ENCODE measurements at places on chromosomes 1 and 21. TPM values are rescaled to one million over a fixed set of nuclear protein-coding genes. Genes with fewer than 3 reads are reported as not detected.

EDEM3 gene
- 29.9 TPM for total RNA-seq

S100A9 gene
- not detected for total RNA-seq

ASTN1 gene
- total RNA-seq = under 0.01 TPM

VCAM1 gene
- 19.7 TPM for total RNA-seq

CITED4 gene
- 0.28 TPM for total RNA-seq

RASAL2 gene
- 19.2 TPM for total RNA-seq

ZBTB8OS gene
- total RNA-seq = 31.0 TPM

GRCh38 chr1:51535006-51535592 lies 16.0 kb upstream of the EPS15 start:
- H3K4me3 ChIP-seq = no peak overlapping the region
- no peak overlapping the region for H3K27ac ChIP-seq
- no peaks in the 10 kb centered on the region for H3K27me3 ChIP-seq
- H3K4me1 ChIP-seq = no peaks in the 10 kb centered on the region
- H3K36me3 ChIP-seq = no peaks in the 10 kb centered on the region

- DNase-seq = no peak
- no peaks in the 10 kb centered on the region for H3K4me1 ChIP-seq
- H3K4me3 ChIP-seq = no peak overlapping the region
- no peaks in the 10 kb centered on the region for H3K36me3 ChIP-seq
- H3K27ac ChIP-seq = no peak overlapping the region
Measured at GRCh38 chr1:52225174-52225573, 83.3 kb downstream of the ZFYVE9 start.

DNA sequence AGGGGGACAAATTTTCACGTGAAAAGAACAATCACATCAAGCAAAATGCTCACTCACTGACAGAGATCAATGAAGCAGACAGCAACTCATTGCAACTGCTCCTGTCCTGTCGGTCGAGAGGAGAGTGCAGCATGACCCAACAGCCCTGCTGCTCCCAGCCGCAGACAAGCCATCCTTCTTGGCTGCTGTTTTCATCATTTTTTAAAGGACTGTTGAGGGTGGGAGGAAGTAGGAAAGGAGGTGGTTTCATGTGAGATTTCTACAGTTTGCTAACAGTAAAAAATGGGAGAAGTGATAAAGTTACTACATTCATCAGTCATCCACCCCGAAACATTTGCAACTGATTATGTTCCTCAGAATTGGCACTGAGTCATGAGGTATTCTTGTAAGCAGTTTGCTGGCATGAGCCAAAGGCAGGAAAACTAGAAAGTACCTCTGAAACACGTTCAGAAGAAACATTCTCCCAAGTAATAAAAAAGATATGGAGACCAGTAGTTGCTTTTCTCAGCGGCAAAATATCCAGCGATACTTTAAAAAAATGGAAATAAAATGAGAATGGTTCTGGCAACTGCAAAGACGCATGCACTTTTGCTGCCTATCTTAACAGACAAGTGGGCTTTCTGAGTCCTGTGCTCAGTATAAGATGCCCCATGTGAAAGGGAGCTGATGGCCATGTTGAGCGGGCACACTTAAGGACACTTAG lies 72.0 kb upstream of the CLDN14 start:
- H3K27me3 ChIP-seq = peaks cover 41% of the 10 kb centered on the region
- no peak overlapping the region for H3K4me3 ChIP-seq
- no peak overlapping the region for H3K27ac ChIP-seq
- no peaks in the 10 kb centered on the region for H3K36me3 ChIP-seq
- peaks cover 14% of the 10 kb centered on the region for H3K4me1 ChIP-seq

- H3K27ac ChIP-seq = no peak overlapping the region
- H3K36me3 ChIP-seq = no peaks in the 10 kb centered on the region
Measured at GRCh38 chr1:24289937-24290595, 29.1 kb upstream of the GRHL3 start.

DNA sequence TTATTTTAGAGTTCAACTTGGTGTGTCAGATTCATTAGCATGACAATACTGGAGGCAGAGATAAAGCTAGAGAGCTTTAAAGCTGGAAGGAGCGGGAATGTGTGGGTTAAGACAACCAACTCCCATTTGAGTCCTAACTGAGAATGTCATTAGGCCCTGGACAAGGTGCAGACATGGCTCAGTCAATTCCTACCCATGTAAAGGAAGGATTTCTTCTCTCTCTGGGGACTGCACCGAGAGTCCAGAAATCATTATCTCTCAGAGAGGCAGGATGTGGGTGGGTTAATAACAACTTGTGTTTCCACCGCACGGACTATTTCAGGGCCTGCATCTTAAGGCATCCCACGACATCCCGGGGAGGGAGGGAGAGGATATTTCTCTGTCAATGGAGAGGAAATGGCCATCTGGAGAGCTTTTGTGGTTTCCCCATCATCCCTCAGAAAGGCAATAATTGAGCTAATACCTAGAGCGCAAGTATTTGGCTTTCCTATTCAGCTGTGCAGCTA lies 46.7 kb upstream of the SARS1 start:
- DNase-seq = no peak
- H3K4me3 ChIP-seq = no peak overlapping the region
- peaks cover 6% of the 10 kb centered on the region for H3K4me1 ChIP-seq
- H3K27ac ChIP-seq = no peak overlapping the region
- no peaks in the 10 kb centered on the region for H3K27me3 ChIP-seq
- no peaks in the 10 kb centered on the region for H3K36me3 ChIP-seq

DNA sequence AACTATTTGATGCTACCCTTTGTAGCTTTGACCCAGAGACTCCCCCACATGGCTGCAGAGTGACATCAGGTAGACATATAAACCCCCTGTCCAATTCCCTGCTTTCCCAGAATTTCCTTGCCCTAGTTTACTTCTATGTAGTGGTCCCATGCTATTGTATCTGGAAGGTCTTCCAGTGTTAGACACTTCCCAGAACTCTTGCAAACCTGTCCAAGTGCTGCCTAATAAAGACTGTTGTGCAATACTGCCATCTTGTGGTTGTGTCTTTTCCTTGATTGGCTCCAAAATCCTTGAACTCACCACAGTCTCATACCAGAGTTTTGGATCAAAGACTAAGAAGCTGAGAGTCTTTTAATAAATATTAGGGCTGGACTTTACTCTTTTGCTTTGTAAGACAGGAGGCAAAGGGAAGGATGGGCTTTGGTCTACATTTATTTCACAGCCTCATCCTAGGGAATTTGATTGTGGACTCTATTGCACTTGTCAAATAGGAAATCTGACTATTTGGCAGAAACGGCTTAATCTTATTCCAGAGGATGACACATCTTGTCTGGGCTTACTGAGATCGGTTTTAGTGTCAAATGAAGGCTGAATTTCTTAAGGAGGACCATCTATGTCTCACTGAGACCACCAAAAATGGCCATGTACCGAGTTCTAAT lies 169.9 kb downstream of the LRRC7 start:
- no peaks in the 10 kb centered on the region for H3K36me3 ChIP-seq
- DNase-seq = peak; percentile 67
- H3K4me3 ChIP-seq = no peak overlapping the region
